ENCODE measurements at places on chromosomes 5 and 9. TPM values are rescaled to one million over a fixed set of nuclear protein-coding genes. Genes with fewer than 3 reads are reported as not detected.

The CDX1 gene
- not detected for total RNA-seq

The TMEM174 gene
- not detected for total RNA-seq

The NR6A1 gene
- 2.0 TPM for total RNA-seq

The SHROOM1 gene
- total RNA-seq, result 8.0 TPM

The NOL8 gene
- total RNA-seq, result 51.1 TPM

The IL4 gene
- total RNA-seq, result 2.6 TPM

The EPB41L4A gene
- total RNA-seq, result 11.7 TPM

The PPP3R2 gene
- total RNA-seq, result not detected

The INIP gene
- 31.3 TPM for total RNA-seq

The SELENOP gene
- not detected for total RNA-seq

The LEAP2 gene
- 2.7 TPM for total RNA-seq
